ENCODE measurements at places on chromosomes 16 and 17.

DNA sequence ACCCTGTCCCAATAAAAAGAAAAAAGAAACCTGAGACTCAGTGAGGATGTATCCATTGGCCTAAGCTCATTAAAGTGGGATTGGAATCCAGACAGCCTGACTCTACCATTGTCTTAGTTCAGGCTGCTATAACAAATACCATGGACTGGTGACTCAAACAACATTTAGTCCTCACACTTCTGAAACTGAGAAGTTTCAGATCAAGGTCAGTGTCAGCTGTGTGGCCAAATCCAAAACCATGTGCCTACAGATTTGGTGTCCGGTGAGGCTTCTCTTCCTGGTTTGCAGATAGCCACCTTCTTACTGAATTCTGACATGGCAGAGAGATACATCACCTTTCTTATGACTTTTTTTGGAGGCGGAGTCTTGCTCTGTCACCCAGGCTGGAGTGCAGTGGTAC is 53.3 kb upstream of the KDM8 start:
- no peak for DNase-seq

GRCh38 chr17:73787076-73788059 is 143.1 kb upstream of the SDK2 start:
- DNase-seq: no peak

DNA sequence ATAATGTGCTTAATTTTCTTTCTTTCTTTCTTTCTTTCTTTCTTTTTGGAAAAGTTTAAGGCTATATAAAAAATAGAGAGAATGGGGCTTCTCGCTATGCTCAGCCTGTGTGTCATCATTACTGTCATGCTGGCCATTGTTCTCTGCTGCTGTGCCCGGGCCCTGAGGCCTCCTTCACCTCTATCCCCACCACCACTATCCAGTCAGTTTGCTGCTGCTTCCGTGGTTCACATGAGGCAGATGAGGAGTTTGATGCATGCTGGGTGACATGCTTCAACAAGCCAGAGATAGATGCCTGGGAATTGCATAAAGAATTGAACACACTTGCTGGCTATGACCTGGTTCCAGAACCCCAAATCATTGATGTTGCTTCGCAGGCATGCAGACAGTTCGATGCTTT is 36.3 kb downstream of the PITPNC1 start:
- no peak for DNase-seq

DNA sequence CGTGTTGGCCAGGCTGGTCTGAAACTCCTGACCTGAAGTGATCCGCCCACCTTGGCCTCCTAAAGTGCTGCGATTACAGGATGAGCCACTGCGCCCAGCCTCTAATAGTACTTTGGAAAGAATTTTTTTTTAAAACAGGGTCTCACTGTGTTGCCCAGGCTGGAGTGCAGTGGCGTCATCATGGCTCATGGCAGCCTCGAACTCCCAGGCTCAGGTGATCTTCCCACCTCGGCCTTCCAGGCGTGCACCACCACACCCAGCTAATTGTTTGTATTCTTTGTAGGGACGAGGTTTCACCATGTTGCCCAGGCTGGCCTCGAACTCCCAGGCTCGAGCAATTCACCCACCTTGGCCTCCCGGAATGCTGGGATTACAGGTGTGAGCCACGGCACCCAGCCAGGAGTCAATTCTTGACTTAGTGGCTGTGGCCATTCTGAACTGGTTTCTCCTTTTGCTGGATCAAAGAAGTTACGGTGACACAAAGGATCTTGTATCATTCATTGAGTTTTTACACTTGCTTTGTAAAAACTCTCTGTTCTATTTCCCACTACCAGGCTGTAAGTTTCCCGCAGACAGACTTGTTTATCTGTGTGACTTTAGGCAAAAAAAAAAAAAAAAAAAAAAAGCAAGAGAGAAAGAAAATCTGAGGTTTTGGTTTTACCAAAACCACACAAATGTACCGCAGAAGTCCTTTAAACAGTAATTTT is 12.7 kb upstream of the COTL1 start:
- no peak for DNase-seq

GRCh38 chr17:13016881-13017654 is 759 bp downstream of the ELAC2 start:
- no peak for DNase-seq
